ENCODE measurements at places on chromosomes 5 and 9.

GRCh38 chr5:14983666-14984441, 112.3 kb upstream of the ANKH start:
- no peak for DNase-seq

DNA sequence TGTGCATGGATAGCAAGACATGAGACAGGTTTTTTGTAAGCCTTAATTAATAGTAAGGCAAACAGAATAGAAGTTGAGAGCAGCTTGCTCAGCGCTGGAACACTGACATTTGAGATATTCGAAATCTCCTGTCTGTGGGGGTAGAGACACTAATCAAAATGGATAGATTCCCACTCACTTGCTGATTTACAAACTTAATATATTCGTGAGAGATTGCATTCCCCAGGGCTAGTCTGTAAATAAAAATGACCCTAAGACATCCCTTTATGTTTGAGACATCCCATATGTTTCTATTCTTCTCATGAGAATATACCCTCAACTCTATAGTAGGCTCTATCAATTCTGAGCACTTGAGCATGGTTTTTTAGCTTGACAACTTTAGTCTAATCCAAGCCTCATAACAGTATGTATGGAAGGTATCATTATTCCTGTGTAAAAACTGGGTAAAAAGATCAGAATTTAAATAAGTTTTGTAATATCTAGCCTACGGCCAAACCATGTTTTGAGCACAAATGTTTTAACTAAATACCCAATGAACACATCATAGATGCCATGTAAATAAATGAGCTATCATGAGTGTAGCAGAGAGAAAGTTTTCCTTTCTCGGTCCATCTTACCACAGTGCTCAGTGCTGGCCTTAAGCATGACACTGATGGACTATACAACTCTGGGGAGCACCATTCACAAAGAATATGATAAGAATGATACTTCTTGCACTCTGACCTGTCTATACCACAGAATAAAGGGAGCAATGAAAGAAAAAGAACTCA, 609.2 kb downstream of the PSAT1 start:
- DNase-seq: no peak

DNA sequence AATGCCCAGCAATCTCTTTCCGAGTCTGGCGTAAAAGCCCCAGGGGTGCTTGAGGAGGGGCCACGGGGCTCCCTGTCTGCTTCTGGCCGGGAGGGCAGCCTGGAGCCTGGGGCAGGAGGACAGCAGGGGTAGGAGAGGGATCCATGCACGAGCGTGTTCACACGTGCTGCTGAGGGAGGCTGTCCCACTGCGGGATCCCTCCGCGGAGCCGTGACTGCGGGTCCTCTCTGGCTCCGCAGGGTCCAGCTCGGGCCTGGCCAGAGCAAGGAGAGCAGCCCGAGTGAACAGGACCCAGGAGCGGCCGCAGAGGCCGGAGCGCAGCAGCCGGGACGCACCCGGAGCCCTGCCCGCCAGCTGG, 78.4 kb downstream of the ZNF354C start:
- peak; percentile 67 for DNase-seq

- DNase-seq: no peak
These were observed 16.8 kb upstream of the NSD1 start for GRCh38 chr5:177116631-177117373.

DNA sequence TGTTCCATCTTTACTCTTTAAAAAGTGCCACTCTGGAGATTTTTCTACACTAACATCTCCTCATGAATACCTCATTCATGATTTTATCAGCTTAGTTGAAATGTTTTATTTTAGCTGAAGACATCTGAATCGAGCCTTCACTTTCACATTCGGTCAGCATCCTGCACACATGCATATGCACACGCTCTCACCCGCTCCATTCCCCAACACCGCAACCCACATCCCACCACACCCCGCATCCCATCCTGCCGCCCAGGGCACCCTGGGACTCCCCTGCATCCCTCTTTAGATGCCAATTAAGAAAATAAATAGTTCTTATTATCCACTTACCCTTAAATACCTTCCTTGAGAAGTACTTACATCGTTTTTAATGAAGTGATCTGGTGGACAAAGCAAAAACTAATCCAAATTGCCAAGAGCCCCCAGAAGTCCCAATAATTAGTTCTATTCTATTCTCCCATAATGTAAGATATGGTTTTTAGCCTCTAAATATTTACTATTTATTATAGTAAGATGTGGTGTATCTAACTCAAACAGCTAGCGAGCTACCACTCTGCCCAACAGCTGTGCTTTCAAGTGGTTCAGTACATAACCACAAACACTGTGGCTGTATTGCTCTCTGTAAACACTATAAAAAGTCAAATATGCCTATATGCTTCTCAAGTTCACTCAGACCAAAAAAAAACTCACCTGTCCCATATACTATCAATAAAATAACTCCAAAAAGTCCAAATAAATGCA, 38.2 kb downstream of the GZMK start:
- DNase-seq: peak; percentile 39

DNA sequence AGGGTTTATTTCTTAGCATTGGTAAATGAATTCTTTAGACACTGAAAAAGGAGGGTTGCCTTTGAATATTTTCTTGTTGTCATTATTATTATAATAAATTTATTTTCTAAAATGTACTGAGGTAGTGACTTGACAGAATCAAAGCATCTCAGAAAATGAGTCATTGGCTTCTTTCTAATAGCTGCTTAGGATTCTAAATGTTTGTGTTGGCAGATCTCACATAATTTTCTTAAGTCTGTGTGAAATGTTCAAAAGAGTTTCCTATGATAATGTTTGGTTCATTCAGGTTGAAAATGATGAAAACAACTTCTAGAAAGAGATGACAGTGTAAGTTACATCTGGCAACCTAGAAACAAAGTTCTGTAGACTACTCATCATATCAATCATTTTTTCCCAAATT, 69.7 kb downstream of the SH3GL2 start:
- DNase-seq: no peak
